Frontal cortex (tissue), 4 donors: ENCODE measurements at places on chromosomes 12 and 14. TPM values are rescaled to one million over a fixed set of nuclear protein-coding genes. Genes with fewer than 3 reads are reported as not detected.

Gene PZP
- under 0.01 TPM for total RNA-seq

Gene SELPLG
- total RNA-seq: 1.2 TPM

Gene OAS3
- 2.0 TPM for total RNA-seq

Gene SLC5A8
- total RNA-seq: 3.3 TPM

Gene RNASE1
- 12.2 TPM for total RNA-seq

Gene HOXC12
- not detected for total RNA-seq

Gene CLEC7A
- 2.0 TPM for total RNA-seq

Gene AKAP5
- 37.5 TPM for total RNA-seq

Gene GALNT6
- under 0.01 TPM for total RNA-seq

Gene LRP1
- 63.2 TPM for total RNA-seq

Gene FOXA1
- total RNA-seq: not detected
